COR-L47 (cell line): ENCODE measurements at places on chromosomes 12 and 14.

- no peak for DNase-seq
Measured at GRCh38 chr12:69575346-69575745, 9.9 kb upstream of the CCT2 start.

DNA sequence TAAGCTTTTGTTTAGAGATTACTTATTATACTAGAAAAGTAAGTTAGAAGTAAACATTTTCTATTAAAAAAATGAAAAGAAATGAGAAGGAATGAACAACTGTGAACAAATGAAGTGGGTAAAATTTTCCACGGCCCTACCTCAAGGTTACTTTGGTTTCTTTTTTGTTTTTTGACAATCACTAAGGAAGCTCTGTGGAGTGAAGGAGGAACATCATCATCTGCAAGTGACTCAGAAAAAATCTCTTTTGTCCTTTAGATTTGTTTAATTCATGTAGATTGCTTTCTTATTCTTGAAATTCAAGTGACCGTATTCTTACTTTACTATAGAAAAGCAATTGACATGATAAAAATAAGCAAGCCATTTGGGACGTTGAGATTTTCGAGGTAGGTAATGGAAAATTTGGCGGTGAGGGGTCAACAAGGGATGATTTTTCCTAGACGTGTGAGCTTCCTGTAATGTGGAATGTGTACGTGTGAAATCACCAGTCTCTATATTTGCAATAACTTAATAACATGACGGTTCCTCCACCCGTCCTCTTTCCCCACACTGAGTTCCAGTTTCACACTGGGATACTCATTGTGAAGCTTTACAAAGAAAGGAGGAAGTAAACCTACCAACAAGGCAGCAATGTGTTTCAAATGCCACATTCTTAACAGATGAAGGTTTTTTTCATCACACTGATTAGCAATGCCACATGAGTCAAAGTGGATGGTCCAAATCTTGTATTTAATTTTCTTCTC lies 62.3 kb upstream of the EGLN3 start:
- no peak for DNase-seq

DNA sequence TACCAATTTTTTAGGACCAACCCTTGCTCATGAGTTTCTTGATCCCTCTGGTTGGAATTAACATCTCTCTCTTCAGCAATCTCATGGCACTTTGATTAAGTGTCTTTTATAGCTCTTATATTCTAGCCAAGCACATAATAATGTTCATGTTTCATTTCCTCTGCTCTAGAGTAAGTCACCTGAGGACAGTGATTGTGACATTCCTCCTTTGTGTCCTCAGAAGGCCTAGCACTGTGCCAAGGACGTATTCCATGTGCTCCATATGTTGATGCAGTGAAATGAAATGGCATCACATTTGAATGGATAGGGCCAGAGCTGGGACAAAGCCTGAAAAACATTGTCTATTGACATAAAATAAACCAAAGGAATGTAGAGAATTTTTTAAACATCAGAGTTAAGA lies 322.8 kb upstream of the PRICKLE1 start:
- DNase-seq = no peak

DNA sequence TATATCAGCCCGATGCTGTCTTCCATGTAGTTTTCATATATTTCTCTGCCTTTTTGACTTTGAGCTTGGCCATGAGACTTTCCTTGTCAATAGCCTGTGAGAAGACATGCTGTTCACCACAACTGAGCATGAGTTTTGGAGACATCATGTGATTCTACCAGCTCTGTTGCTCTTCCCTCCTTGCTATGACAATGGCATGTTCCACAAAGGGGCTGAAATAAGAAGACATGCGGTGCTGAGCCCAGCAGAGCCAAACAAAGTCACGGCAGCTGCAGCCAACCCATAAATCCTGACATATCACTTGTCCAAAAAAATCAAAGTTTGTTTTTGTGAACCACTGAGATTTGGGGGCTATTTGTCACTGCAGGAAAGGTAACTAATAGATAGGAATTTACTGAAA lies 343.4 kb upstream of the KITLG start:
- DNase-seq = no peak

- DNase-seq = no peak
Measured at GRCh38 chr14:91357272-91358024, 60.2 kb downstream of the CCDC88C start.

- no peak for DNase-seq
Measured at GRCh38 chr14:104715416-104715815, 8.6 kb upstream of the ADSS1 start.

DNA sequence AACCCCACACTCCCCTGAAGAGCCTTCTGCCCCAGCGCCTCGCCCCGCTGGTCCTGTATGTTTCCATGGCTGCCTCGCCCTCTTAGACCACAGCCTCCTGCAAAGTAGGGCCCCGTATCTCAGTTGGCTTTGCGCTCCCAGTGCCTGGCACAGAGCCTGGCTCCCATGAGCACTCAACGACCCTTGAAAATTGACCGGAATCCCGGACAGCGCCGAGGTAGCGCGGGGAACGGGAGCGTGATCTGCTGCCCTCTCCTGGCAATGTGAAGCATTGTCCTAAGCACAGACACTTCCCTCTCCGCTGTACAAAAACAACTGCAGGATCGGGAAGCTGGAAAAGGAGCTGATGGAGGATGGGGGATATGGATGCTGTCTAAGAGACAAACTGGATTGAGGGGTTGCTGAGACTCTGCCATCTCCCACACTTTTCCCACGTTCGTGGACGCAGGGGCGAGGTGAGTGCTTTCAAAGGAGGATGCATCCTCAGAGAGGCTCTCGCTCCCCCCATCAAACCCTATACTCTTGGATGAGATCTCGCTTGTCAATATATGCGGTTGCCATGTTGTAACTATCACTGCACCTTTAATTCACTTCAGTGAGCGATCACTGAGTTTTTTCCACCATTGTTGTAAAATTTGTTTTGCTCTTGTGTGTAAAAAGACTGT lies 10.7 kb upstream of the FKBP4 start:
- DNase-seq = no peak
